ENCODE measurements at places on chromosomes 7 and 10. TPM values are rescaled to one million over a fixed set of nuclear protein-coding genes. Genes with fewer than 3 reads are reported as not detected.

TWIST1 gene
- total RNA-seq = 31.2 TPM

VAX1 gene
- not detected for total RNA-seq

PKD2L1 gene
- total RNA-seq = not detected

MMS19 gene
- total RNA-seq = 49.2 TPM

HNRNPF gene
- 235 TPM for total RNA-seq

TAS2R41 gene
- not detected for total RNA-seq

NRP1 gene
- 990 TPM for total RNA-seq

MYPN gene
- total RNA-seq = 0.26 TPM
